ENCODE measurements at places on chromosomes 12 and 14. TPM values are rescaled to one million over a fixed set of nuclear protein-coding genes. Genes with fewer than 3 reads are reported as not detected.

CLEC7A gene
- 1.4 TPM for total RNA-seq

CLEC4A gene
- 0.32 TPM for total RNA-seq

AMDHD1 gene
- total RNA-seq, result 0.52 TPM

ASB2 gene
- total RNA-seq, result not detected

PTCSC3 gene
- total RNA-seq, result not detected

TBX5 gene
- total RNA-seq, result not detected

GPR84 gene
- not detected for total RNA-seq

- H3K4me1 ChIP-seq, result no peaks in the 10 kb centered on the region
- H3K27me3 ChIP-seq, result no peaks in the 10 kb centered on the region
- DNase-seq, result no peak
- H3K36me3 ChIP-seq, result no peaks in the 10 kb centered on the region
Measured at GRCh38 chr12:51013441-51013840, 12.7 kb downstream of the SLC11A2 start.

GRCh38 chr12:15955281-15955680, 44.1 kb downstream of the DERA start:
- no peaks in the 10 kb centered on the region for H3K4me1 ChIP-seq
- peaks cover 2% of the 10 kb centered on the region for H3K36me3 ChIP-seq
- H3K27me3 ChIP-seq, result no peaks in the 10 kb centered on the region
- no peak for DNase-seq

DNA sequence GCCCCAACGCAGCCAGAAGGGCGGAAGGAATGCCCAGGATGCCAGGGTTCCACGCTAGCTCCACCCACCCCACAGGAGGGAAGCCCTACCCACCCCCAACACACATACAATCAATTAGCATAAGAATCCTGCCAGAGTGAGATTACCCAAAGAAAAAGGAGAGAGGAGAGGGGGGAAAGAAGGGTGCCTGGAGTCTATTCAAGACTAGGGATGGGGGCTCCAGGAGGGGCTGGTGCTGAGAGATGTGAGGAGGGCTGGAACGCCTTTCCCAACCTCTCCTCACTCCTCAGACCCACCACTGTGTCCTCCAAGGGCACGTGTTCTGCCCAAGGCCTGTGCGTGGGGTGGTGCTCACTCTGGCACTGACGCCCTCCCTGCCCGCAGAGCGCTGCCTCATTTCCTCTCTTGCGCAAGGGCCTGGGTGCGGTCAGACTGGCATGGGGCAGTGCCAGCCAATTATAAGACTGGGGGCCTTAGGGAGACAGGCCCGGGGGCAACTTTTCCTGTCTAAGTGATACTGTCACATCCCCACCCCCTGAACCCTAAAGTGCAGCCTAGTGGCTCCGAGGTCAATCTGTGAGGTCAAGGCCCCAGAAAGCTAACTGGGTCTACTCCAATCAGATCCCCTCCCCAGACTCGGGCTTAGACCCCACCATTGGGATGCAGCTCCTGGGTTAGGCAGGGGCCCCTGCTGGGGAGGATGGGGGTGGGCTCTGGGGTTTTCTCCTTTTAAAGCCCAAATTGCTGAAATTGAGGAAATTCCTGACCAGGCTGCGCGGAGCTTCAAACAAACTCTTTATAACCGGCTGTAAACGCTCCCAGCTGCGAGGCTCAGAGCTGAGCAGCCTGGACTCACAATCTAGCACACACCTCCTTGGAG, 10.2 kb upstream of the ITGB7 start:
- no peak overlapping the region for H3K4me3 ChIP-seq
- no peaks in the 10 kb centered on the region for H3K27me3 ChIP-seq
- H3K27ac ChIP-seq, result no peak overlapping the region
- H3K36me3 ChIP-seq, result no peaks in the 10 kb centered on the region
- no peak for DNase-seq

DNA sequence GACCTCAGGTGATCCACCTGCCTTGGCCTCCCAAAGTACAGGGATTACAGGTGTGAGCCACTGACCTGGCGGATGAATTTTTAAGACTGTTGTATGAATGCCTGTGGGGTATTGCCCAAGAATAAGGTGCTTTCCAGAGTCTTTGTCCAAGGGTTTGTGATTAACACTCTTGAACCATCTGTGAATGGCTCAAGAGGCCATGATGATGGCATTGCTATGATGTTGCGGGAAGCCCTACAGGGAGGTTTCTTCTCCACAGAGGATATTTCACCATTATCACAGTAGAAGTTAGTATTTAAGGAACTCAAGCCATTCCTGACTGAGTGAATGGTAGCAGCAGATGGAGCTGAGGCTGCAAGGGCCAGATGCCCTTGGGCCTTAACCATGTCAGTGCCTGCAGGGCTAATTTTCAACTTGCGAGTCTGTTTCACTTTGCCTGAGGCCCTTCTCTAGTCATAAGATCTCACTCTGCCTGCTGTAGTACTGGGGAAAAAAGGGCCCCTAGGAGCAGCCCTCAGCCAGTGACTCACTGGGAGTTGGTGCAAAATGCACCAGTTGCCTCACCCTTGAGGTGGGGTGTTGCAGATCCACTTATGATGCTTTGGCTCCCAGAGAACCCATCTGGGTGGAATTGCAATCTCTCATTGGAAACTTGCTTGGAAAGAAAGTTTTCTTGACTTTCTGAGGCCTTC, 108.6 kb upstream of the FLRT2 start:
- peak; percentile 42 for DNase-seq
- no peak overlapping the region for H3K4me3 ChIP-seq
- H3K36me3 ChIP-seq, result no peaks in the 10 kb centered on the region

DNA sequence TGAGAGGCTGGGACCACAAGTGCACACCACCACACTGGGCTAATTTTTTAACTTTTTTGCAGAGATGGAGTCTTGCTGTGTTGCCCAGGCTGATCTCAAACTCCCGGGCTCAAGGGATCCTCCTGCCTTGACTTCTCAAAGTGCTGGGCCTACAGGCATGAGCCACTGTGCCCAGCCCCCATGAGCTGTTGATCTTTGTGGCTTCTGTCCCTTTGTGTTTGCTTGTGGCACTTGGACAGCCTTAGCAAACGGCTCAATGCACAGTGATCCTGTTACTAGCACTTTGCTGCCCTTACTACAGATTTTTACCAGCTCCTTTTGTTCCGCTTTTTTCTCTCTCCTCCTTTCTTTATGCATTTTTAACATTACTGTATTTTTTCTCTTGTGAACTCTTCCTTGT, 25.3 kb upstream of the EVL start:
- no peak overlapping the region for H3K27ac ChIP-seq
- no peaks in the 10 kb centered on the region for H3K4me1 ChIP-seq
- DNase-seq, result no peak
- H3K4me3 ChIP-seq, result no peak overlapping the region
- H3K36me3 ChIP-seq, result no peaks in the 10 kb centered on the region
- H3K27me3 ChIP-seq, result no peaks in the 10 kb centered on the region

DNA sequence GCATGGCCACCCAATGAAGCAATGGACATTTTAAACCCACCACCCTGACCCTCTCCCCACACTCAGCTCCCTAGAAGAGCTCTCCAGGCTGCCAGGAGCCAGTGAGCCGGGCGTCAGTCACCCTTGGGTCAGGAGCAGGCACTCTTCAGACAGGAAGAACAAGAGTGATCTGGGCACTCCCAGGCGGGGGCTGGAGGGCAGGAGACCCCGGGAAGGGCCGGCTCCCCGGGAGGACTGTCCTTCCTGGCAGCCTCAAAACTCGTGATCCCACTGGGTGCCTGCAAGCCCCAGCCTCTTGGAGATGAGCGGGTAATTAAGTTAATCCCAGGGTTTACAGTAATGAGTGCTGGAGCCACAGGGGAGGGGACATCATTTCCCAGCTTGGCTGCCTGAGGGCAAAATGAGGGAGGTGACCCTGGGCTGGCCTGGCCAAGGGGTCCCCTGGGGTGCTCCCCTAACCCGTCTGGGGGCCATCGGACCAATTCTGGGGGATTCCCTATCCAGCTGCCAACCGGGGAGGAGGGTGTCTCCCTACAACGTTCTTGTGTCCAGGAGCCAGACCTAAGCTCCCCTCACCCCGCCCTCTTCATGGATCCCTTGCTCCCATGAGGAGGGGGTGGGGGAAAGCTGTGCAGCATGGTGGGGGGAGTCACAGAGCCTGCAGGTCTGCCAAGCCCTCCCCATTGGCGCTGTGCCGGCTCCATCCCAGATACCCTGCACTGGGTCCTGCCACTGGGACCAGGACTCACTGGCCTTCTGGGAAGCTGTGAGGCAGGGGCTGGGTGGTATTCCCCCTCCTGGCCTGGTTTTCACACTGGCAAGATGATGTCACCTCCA, 59.2 kb downstream of the CCNK start:
- no peak overlapping the region for H3K4me3 ChIP-seq
- no peak overlapping the region for H3K27ac ChIP-seq
- H3K36me3 ChIP-seq, result no peaks in the 10 kb centered on the region
- peaks cover 30% of the 10 kb centered on the region for H3K4me1 ChIP-seq
- no peaks in the 10 kb centered on the region for H3K27me3 ChIP-seq

DNA sequence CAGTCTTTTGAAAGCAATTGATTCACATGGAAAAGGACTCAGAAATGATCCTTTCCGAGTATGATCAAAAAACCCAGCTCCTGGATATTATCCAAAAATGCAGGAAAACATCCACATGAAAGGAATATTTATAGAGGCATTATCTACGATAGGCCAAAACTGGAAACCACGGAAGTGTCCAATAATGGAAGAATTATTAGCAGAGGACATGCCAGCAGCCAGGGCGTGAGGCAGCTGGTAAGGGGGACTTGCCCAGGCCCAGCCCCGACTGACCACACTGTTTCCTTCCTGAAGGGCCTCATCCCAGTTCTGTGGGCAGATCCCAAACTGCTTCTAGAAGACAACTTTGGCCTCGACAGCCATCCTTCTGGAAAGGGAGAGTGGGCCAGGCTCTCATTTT, 20.5 kb downstream of the ACTN1 start:
- DNase-seq, result peak; percentile 68
- no peaks in the 10 kb centered on the region for H3K27me3 ChIP-seq
- no peak overlapping the region for H3K4me3 ChIP-seq
- H3K36me3 ChIP-seq, result peaks cover 41% of the 10 kb centered on the region
- peak overlapping the region; percentile 45 for H3K27ac ChIP-seq

GRCh38 chr12:125249066-125249824, 184.0 kb downstream of the AACS start:
- H3K27ac ChIP-seq, result no peak overlapping the region
- no peaks in the 10 kb centered on the region for H3K27me3 ChIP-seq
- no peak for DNase-seq
- H3K36me3 ChIP-seq, result no peaks in the 10 kb centered on the region
- H3K4me3 ChIP-seq, result no peak overlapping the region
- no peaks in the 10 kb centered on the region for H3K4me1 ChIP-seq

DNA sequence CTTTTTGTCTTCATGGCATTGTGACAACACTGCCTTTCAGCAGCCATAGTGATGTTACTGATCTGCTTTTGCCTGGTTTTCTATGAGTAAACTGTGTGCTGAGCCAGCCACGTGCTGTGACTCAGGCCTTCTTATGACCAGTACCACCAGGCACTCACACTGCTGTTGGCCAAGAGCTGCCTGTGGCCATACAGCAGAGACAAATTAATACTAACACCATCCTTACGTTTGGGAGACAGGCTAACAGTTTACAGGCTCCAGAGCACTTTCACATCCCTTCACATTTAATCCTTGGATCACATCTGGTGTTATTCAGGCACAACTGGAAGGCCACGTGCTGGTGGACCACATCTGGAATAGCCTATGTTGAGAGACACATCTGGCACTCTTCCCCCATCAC, 377.9 kb downstream of the CCDC91 start:
- DNase-seq, result peak; percentile 92
- H3K27ac ChIP-seq, result peak overlapping the region; percentile 13
- H3K4me3 ChIP-seq, result no peak overlapping the region

DNA sequence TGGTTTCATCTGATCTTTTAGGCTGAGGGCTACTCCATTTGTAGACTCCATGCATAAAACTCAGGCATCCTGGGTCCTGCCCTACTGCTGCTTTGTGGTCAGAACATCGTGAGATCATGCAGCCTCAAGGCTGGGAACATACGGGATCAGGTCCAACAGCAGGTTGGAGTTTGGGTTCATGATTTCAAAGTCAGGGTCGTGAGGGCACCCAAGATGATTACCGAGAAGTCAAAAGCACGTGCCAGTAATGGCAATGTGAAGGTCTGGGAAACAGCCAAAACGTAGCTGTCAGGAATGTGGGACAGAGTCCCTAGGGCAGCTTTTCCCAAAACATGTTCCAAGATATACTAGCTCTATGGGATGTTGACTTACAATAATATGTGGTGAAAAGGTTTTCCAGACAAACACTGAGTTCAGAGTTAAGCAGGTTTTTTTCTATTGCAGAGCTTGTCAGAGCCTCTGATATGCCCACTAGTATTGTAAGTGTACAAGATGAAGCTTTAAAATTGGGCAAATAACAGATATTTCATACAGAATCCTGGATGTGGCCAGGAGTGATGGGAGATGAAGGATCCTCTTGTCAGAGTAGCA, 130.3 kb upstream of the DNM1L start:
- peak; percentile 93 for DNase-seq
- no peaks in the 10 kb centered on the region for H3K36me3 ChIP-seq
- H3K4me1 ChIP-seq, result peaks cover 22% of the 10 kb centered on the region
- peak overlapping the region; percentile 39 for H3K27ac ChIP-seq
- no peaks in the 10 kb centered on the region for H3K27me3 ChIP-seq

- H3K27me3 ChIP-seq, result no peaks in the 10 kb centered on the region
- H3K4me1 ChIP-seq, result no peaks in the 10 kb centered on the region
- no peak overlapping the region for H3K4me3 ChIP-seq
- no peak overlapping the region for H3K27ac ChIP-seq
- peaks cover 80% of the 10 kb centered on the region for H3K36me3 ChIP-seq
Measured at GRCh38 chr12:71641390-71641789, 22.3 kb downstream of the ZFC3H1 start.

DNA sequence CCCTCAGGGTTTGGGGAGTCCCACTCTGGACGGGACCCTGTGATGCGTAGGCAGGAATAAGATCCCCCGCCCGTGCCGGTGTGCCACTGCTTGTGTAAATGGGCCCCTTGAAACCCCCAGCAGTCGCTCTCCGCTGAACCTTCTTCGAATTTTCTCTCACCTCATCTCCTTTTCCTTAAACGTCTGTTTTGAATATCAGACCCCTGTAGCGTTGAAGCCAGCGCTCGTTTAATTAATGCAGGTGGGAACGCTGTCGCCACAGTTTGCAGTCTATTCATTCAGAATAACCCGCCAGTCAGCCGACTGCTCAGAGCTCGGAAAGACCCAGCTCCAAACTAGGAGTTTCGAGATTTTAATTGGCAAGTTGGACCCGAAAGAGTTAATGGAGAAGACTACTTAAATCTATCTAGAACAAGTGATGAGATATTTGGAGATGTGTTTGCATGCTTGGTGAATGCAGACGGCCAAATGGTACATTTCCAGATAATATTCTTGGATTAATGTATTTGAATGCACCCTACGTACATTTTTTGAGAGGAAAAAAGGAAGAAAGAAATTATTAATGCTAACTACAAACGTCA, 739 bp upstream of the PPP2R5E start:
- no peak for DNase-seq
- H3K27ac ChIP-seq, result peak overlapping the region; percentile 78
- no peaks in the 10 kb centered on the region for H3K27me3 ChIP-seq

- peak; percentile 63 for DNase-seq
- no peaks in the 10 kb centered on the region for H3K36me3 ChIP-seq
- H3K4me1 ChIP-seq, result peaks cover 3% of the 10 kb centered on the region
- H3K4me3 ChIP-seq, result no peak overlapping the region
- H3K27ac ChIP-seq, result no peak overlapping the region
Measured at GRCh38 chr14:52086711-52087110, 17.9 kb upstream of the NID2 start.

- no peak for DNase-seq
- H3K4me1 ChIP-seq, result peaks cover 19% of the 10 kb centered on the region
- H3K27me3 ChIP-seq, result no peaks in the 10 kb centered on the region
Measured at GRCh38 chr12:52953181-52953841, 4.4 kb downstream of the KRT18 start.

- no peak overlapping the region for H3K27ac ChIP-seq
- no peaks in the 10 kb centered on the region for H3K4me1 ChIP-seq
- H3K4me3 ChIP-seq, result no peak overlapping the region
Measured at GRCh38 chr14:97581016-97581415, 783.8 kb downstream of the VRK1 start.

- no peaks in the 10 kb centered on the region for H3K27me3 ChIP-seq
- no peaks in the 10 kb centered on the region for H3K4me1 ChIP-seq
- H3K36me3 ChIP-seq, result no peaks in the 10 kb centered on the region
Measured at GRCh38 chr12:79925492-79925891, 9.4 kb downstream of the PPP1R12A start.

All from astrocyte (in vitro differentiated cells and primary cell).